ENCODE measurements at places on chromosomes 2 and 18.

DNA sequence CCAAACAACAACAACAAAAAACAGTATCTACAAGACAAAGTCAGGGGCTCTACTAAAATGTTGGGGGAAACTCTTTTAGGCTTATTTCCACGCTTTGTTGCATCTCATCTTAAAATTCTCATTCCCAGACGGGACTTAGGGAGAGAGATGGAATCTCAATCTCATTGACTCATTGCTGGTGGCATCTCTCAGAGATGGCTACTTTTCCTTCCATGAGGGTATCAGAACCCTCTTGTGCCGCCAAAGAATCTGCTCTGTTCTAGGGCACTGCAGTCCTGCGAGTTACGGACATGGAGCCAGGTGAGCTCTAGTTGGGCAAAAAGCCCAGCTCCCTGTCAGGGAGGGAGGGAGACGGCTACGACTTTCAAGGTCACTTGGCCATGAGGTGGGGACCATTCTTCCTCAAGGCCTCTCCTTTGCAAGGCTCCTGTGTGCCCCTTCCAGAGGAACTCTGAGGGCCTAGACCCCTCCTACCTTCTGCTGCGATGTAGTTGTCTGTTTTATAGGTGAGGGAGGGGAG, 68.0 kb downstream of the MYCN start:
- DNase-seq: no peak

GRCh38 chr2:207139552-207139951, 26.2 kb downstream of the KLF7 start:
- DNase-seq: no peak

DNA sequence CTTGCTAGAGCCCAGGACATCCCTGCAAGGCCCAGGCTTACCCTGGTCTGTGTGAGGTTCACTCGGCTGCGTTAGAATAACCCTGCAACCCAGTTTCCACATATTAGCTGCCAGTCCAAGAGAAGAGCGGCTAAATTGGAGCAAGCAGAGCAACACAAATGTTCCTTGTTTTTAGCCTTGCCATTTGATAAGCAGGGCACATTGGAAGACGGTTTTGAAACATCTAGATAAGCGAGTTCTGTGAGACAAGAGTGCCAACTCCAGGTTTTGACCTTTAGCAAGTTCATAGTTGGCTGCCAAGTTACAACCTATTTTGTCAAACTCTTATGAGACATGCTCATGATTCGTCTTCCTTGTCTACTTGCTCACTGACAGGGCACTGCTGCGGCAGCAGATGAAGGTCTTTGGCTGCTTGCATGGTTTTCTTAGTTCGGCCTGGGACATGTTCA, 23.5 kb downstream of the DPP4 start:
- DNase-seq: no peak

DNA sequence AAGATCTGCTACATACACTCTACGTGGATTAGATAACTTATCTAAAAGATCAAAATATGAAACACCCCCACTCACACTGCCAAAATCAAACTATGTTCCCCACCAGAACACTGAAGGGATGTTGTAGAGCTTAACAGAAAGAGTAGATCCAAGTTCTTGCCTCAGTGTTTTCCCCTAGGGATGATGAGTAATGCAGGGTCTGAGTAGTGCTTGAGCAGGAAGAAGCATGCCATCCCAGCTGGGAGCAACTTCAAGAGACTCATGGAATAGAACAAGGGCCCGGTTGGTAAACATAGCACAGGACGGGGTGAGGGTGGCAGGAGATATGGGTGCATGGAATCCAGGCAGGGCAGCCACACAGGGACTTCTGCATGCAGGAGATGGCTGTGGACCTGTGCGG, 74.3 kb downstream of the SNTG2 start:
- no peak for DNase-seq

- peak; percentile 30 for DNase-seq
Observed at GRCh38 chr2:88600038-88600465, 27.2 kb downstream of the EIF2AK3 start.

DNA sequence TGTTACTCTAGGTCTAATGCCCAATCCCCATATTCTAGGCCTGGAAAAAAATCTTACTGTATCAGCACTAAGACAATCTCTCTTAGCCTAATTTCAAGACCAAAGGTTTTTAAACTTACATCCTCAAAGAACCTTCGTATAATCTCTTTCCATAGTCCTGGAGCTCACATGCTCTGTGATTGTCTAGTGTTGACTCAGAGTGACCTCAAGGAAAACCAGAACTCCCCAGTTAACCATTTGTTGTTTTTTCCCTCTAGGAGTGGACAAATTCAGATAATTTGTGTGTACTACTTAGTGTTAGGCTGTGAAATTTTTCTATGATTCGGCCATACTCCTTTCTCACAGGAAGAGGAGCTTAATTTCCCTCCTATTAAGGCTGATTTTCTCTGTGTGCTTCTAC, 536.1 kb downstream of the SLC4A3 start:
- no peak for DNase-seq

- no peak for DNase-seq
Observed at GRCh38 chr2:94872088-94872618, 923 bp downstream of the TEKT4 start.

- DNase-seq: no peak
Observed at GRCh38 chr2:111058264-111058663, 62.5 kb upstream of the BCL2L11 start.

GRCh38 chr2:63654959-63655358, 66.2 kb downstream of the MDH1 start:
- DNase-seq: peak; percentile 10

GRCh38 chr2:172404824-172405223, 22.6 kb upstream of the ITGA6 start:
- DNase-seq: no peak

DNA sequence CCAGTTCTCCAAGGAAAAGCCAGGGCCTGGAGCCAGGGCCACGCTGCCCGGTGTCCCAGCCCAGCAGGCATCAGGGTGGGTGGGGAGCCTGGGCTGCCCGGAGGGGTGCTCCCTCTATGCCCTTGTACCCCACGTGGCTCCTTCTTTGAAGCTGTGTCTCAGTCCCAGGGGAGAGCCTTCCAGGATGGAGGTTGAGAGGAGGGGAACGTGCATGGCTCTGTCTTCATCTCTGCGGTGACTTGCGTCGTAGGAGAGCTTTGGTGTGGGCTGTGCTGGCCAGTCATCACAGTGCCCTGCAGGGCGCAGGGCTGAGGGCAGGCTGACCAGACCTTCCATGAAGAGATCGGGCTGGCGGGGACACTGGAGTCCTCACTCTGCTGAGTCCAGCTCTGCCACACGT, 197.2 kb downstream of the LDLRAD4 start:
- DNase-seq: no peak

DNA sequence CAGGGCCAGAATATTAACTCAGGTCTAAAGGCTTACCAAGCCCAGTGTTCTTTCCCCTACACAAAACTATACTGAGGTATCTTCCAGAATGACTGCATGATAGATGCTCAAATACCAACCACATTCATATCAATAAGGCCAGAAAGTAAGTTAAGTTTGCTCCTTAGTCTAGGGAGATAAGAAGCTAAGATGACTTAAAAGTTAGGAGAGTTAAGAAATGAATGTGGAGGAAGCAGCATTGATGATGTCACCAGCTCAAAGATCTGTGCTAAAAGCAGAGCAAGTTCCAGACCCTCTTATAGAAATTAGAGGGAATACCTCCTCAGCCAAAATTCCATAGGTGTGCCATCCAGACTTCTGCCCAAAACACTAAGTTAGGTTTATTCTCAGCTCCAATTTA, 6.1 kb downstream of the PPP4R1 start:
- no peak for DNase-seq

DNA sequence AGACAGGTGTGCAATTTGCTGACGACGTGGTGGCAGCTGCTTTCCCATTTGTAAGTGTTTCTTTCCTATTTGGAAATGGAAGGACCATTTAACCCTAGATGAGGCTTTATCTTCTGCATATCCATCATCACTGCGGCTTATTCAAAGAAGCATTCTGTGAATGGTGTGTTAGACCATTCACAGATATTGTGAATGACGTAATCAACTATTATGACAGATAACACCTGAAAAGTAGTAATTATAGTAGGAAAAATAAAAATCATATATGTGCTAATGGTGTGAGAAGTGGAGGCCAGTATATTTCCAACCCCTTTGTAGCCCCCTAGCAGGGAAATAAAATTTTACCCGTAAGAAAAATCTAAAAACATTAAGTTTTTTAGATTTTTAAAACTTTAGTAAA, 424.5 kb upstream of the CRIM1 start:
- no peak for DNase-seq

DNA sequence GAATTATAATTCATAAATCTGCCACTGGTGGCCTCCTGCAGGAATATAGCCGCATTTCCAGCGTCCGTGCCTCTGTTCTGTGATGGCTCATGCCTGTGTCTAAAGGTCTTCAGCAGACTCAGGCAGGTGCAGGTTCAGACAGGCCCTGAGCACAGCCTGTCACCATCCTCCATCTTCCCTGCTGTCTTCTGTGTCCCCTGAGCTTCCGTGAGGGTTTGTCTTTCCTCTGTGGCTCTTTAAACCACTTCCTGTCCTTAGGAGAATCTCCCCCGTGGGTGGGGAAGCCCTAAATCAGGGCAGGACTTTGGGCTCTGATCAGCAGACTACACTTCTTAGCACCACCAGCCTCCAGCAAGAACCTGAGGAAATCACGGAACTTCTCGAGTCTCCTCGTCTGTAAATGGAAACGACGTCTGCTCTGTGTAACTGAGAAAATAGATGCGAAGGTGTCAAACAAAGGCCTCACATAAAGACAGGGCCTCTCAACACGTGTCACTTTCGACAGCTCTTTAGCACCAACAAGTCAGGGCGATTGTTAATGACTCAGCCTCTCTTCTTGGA, 24.1 kb upstream of the NFATC1 start:
- no peak for DNase-seq

Measured in stimulated activated CD4-positive, alpha-beta T cell treated with anti-CD3 and anti-CD28 coated beads, TNF-alpha, amount 100 ng/mL, for 48 hours (primary cell).